GF-D8 (cell line): ENCODE measurements at places on chromosomes 16 and 17.

- no peak for DNase-seq
Observed at GRCh38 chr17:6853764-6854442, 22.4 kb upstream of the TEKT1 start.

DNA sequence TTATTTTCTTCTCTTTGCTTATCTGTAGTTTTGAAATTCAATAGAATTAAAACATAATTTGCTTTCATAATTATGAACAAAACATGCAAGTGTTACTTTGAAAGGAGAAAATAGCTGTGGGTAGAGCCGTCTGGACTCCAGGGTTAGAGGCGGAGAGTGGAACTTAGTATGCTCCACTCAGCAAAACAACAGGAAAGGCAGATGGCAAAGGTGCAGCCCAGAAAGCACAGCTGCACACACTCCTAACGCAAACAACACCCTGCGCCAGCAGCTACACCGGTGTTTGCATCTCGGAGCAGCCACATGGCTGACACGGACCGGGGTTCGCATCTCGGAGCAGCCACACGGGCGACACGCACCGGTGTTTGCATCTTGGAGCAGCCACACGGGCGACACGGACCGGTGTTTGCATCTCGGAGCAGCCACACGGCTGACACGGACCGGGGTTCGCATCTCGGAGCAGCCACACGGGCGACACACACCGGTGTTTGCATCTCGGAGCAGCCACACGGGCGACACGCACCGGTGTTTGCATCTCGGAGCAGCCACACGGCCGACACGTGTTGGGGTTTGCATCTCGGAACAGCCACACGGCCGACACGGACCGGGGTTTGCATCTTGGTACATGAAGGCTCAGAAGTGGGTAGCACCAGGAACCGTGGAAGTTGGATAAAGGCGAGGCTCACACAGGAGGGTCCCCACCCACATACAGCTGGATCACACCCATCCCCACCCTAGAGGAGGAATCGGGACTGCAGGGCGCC, 12.2 kb upstream of the CAPN15 start:
- DNase-seq: no peak

DNA sequence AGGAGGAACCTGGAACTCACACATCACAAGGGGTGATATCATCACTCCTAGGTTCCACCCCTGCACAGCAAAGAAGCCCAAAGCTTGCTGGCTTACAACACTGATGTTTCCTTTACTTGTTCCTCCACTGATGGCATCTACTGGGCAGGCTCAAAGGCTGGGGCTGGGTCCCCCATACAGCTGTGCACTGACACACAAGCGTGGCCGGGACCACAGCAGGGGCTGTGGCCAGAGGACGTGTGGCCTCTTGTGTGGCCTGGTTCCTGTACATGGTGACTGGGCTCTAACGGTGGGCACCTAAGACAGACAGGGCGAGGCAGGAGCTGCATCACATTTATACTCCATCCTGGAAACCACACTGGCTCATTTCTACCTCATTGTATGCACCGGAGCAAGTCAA, 264.4 kb upstream of the FOXF1 start:
- no peak for DNase-seq

- DNase-seq: no peak
Observed at GRCh38 chr16:8589057-8589899, 1.0 kb downstream of the TMEM114 start.

- no peak for DNase-seq
Observed at GRCh38 chr17:5843366-5844026, 226.7 kb upstream of the WSCD1 start.
